ENCODE measurements at places on chromosomes 5 and 9.

DNA sequence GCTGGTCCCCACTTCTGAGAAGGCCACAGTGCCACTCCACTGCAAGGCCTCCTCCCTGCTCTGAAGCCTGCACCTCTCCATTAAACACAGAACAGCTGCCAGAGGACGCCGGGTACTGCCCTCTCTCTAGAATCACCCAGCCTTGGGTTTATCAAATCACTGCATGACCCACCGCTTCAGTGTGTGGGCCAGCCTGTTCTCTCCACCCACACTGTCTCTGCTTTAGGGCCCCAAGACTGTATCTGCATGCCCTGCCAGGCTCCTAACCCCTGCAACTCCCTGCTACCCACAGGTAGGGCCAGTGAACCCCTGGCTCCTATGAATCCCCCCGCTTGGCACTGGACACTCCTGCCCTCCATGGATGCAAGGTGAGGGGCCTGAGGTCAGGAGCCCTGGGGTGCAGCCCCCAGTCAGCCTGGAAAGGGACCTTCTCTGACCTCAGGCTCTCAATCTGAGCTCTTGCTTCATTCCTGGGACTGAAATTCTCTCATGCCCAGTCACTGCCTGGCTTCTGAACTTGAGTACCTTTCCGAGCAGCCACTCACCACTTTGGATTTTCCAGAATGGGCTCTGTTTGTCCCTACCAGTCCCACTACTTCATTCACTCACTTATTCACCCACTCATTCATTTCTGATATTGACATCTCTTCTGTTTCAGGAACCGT is 206.3 kb downstream of the GABBR2 start:
- DNase-seq, result no peak

- DNase-seq, result no peak
Observed at GRCh38 chr5:34562791-34563190, 93.3 kb upstream of the RAI14 start.

DNA sequence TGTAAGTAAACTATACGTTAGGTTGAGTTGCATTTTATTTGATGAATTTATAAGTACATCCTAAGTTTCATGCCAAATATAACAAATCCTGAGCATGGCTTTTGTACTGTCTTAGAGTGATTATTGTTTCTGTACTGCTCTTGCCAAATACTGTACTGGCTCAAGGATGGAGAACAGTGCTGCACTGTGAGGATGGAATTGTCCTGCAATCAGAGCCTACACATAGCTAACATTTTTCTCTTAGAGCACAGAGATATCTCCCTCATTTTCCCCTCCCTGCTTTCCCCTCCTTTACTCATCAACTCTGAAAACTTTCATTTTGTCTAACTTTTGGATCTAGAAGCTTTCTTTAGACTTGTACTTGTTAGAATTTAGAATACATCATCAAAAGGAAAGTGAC is 28.3 kb downstream of the LRRC70 start:
- DNase-seq, result no peak

GRCh38 chr9:93159601-93160471 is 24.1 kb upstream of the WNK2 start:
- DNase-seq, result peak; percentile 75

GRCh38 chr5:179194201-179194910 is 134.2 kb downstream of the ZNF354C start:
- DNase-seq, result no peak

- DNase-seq, result no peak
Observed at GRCh38 chr9:96129747-96130146, 172.2 kb downstream of the HSD17B3 start.

DNA sequence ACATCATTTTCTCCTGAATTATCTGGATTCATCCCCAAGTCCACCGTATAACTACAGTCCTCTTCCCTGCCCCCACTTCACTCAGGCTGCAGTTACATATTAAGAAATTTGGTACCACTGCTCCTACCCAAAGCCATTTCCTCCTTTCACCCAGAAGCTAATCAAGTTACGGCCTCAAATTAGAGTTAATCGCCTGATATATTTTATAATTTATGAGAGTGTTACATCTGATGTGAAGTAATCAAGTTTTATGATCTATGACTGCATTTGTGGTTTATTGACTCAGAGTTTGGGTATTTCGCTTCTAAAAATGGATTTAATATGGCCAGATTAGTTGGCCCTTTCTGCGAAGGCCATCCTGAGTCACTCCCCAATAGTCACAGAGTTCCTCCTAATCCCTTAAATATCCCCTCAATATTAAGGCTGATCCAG is 223.6 kb upstream of the KIF2A start:
- DNase-seq, result no peak

- DNase-seq, result no peak
Observed at GRCh38 chr5:169946743-169947295, 33.5 kb downstream of the INSYN2B start.

- DNase-seq, result no peak
Observed at GRCh38 chr9:136694163-136694871, 7.1 kb upstream of the AGPAT2 start.

GRCh38 chr5:112165897-112166737 is 253.0 kb downstream of the EPB41L4A start:
- DNase-seq, result no peak

DNA sequence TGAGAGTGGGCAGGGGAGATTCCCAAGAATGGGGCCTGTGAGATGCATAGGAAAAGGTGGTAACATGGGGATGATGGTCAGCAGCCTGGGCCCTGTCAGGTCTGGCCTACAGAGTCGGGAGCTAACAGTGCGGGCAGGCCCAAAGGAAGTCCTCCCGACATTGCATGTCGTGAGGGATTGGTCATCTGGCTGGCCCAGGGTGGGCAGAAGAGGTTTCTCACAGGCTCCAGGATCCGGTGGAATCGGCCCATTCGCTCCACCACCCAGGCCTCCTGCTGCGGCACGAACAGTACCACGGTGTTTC is 514 bp downstream of the STOML2 start:
- no peak for DNase-seq

GRCh38 chr5:131272307-131272706 is 8.5 kb downstream of the CDC42SE2 start:
- DNase-seq, result no peak

DNA sequence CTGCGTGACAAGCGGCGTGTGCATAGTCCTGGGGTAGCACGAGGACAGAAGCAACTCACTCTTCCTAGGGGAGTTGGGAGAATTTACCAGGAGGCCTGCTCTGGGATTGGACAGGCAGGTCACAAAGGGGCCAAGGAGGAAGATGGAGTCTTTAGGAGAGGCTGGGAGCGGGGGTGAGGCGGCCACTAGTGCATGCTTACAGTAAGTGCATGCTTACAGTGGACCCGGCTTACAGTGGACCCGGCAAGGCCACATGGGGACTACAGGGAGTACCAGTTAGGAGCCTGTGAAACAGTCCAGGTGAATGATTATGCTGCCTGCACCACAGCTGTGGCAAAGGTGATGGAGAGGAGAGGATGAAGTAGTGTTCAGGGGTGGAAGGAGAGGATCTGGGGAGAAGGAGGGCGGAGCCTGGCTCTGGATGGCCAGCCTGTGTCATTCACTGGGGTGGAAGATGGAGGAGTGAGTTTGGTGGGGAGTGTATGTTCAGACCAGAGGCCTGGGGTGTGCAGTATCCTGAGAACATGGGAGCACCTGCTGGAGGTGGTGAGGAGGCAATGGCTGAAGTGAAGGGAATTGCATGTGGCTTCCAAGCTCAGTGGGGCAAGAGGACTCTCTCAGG is 78.7 kb downstream of the CRB2 start:
- no peak for DNase-seq

- no peak for DNase-seq
Observed at GRCh38 chr9:89405826-89406225, 87.5 kb downstream of the SECISBP2 start.

GRCh38 chr5:169748174-169748573 is 111.1 kb downstream of the DOCK2 start:
- no peak for DNase-seq

GRCh38 chr5:74113196-74113540 is 487.2 kb downstream of the ARHGEF28 start:
- no peak for DNase-seq

- no peak for DNase-seq
Observed at GRCh38 chr9:89723469-89724100, 118.8 kb downstream of the GADD45G start.

DNA sequence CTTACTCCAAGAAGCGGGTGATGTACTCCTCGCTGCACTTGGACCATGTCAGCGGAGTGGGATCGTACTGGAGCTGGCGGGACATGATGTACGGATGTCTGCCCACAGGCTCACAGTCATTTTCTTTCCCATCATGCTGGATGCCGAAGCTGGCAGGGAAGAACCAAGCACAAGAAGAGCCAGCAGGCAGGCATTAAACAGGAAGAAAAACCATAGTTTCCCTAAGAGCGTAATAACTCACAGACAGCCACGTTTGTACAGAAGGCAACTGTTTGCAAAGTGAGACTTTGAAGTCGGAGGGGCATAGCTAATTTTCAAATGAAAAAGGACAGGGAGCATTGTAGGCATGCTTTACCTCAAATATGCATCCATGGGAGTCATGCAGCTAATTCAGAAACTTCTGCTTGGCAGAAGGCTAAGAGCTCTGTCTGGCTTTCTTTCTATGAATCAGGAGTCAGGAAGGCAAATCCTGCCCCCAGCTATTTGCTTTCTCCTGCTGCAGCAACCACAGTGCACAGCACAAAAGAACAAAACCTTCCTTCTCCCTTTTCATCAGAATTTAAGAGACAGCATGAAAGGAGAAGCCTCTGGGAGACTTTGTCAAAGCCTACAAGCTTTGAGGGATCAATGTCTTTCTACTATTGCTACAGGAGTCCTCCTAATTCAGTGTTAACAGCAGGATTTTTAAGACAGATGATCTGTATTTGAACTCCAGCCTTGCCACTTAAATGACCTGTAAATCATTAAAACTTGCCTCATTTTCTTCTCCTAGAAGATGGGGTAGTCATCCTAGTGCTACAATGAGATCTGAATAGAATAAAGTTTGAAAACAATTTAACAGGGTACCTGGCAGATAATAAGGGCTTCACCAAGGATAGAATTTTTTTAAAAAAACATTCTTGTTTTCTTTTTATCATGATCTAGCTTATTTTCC is 209.1 kb downstream of the TARS1 start:
- no peak for DNase-seq

DNA sequence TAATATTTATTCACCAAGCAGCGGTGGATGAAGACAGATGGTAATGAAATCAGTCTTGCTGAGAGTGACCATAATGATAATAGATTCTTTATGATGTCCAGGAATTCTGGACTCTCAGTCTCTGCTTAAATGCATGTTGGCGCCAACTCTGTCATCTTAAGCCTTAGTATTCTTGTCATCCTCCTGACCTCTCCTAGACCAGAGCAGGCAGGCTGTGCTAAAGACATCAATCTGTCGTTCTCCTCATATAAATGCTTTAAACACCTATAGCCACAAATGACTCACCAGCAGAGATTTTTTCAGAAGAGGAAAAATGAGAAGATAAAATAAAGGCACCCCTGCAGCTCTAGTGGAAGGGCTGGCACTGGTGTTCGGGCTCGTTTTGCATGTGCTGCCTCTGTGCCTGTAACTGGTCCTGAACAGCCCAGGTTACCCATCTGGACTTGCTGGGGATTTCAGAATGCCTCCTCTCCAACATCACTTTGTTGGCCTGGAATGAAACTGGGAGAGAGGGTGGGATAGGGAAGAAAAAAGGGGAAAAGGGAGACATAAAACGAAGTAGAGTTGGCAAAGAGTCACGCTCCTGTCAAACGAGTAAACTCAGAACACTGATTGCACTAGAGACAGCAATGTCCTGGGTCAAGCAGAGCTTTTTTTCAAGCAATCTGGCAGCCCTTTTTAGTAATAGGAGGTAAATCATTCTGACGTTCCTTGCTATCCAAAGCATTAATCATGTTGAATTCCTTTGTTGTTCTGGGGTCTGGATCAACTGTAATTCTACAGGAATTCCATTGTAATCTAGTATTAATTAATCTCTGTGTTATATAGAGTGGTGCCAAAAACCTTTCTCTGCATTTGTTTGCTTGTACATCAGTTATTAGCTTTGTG is 195.5 kb upstream of the CLINT1 start:
- no peak for DNase-seq

GRCh38 chr9:78614892-78615291 is 318.0 kb downstream of the PSAT1 start:
- no peak for DNase-seq

DNA sequence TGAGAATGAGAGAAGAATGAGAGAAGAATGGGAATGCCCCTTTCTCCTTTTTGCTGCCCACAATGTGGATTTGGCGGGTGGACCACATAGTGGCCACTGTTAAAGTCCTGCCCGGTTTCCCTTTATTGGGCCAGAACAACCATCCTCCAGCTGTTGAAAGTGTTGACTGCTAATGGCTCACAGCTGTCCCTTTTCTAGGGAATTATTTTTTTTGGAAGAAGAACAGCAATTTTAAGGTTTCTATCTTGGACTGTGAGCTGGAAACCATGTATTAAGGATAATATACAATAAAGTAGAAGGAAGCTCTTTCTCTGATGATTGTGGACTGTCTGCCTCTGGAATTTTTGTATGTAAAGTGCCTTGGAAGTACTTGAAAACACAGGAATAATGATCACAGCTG is 185.9 kb downstream of the DMRT2 start:
- DNase-seq, result no peak

DNA sequence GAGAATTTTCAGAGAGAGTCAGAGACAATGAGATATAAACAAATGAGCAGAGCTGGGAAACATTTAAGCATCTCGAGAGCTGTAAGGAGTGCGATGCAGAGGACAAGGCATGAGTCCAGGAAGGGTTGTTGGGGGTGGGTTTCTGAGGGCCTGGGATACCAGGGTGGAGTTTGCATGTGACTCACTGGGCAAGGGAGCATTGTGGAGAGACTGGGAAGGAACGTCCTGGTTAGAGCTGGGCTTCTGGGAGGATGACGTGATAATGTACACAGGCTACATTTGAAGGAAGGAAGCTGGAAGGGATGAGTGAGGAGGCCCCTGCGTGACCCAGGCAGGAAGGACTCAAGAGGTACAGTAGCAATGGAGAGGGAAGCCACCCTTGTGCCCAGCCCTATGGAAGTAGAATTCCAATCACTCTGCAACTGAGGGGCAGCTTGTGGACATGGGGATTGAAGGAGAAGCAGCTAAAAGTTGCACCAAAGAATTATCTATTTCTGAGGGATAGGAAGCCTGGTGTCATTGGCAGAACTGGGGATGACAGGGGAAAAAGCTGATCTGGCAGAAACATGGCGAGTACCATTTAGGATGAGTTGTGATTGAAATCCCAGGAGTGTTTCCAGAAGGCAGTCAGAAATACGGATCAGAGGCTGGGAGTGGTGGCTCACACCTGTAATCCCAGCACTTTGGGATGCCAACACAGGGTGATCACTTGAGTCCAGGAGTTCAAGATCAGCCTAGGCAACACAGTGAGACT is 59.3 kb upstream of the AFAP1L1 start:
- no peak for DNase-seq

DNA sequence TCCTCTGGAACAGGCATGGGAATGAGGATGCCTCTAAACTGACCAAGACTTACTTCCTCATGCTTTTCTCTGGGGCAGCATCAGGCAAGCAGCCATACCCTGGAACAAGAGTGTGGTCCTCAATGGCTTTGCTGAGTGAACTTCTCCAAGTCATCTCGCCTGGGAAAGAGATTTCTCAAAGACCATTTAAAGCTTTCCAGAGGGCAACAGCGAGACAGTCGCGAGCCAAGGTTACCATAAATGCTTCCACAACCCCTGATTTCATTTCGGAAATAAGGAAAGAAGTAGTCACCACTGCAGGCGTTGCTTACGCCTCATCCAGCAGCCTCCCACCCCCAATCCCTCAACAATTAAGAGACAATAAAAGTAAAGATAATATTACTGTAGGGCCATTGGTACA is 1.1 kb upstream of the SNCAIP start:
- no peak for DNase-seq
